Kidney (tissue), 22 donors: ENCODE measurements at places on chromosomes 13 and 19. TPM values are rescaled to one million over a fixed set of nuclear protein-coding genes. Genes with fewer than 3 reads are reported as not detected.

Gene ESD
- total RNA-seq = 98.5 TPM

Gene CLDN10
- total RNA-seq = 144 TPM

Gene TLE6
- total RNA-seq = 3.7 TPM

- H3K4me1 ChIP-seq = no peaks in the 10 kb centered on the region
- no peak overlapping the region for H3K27ac ChIP-seq
- no peaks in the 10 kb centered on the region for H3K36me3 ChIP-seq
Measured at GRCh38 chr13:41864658-41865057, 96.3 kb downstream of the VWA8 start.

DNA sequence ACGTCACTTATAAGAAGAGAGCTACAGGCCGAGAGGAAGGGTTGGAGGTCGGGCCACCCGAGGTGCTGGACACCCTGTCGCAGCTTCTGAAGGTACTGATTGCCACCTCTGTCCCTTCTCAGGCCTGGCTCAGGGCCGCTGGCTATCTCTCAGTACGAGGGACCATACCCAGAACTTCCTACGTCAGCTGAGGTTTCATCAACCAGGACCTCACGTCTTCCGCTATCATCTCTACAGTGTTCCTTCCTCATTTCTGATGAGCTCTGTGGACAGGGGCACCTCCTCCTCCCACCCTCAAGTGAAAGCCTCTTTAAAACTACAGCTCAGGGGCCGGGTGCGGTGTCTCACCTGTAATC is 58.2 kb upstream of the USE1 start:
- no peak overlapping the region for H3K27ac ChIP-seq
- no peak for DNase-seq
- H3K4me3 ChIP-seq = no peak overlapping the region
- H3K27me3 ChIP-seq = no peaks in the 10 kb centered on the region
- no peaks in the 10 kb centered on the region for H3K4me1 ChIP-seq
- H3K36me3 ChIP-seq = peaks cover 26% of the 10 kb centered on the region

GRCh38 chr13:73622381-73622780 is 511.8 kb downstream of the KLF12 start:
- no peaks in the 10 kb centered on the region for H3K36me3 ChIP-seq
- H3K4me1 ChIP-seq = no peaks in the 10 kb centered on the region
- no peaks in the 10 kb centered on the region for H3K27me3 ChIP-seq
- H3K4me3 ChIP-seq = no peak overlapping the region
